ENCODE measurements at places on chromosomes 16 and 17.
A peak's percentile ranks its signal among the peaks of the same experiment; 100 is the strongest.

DNA sequence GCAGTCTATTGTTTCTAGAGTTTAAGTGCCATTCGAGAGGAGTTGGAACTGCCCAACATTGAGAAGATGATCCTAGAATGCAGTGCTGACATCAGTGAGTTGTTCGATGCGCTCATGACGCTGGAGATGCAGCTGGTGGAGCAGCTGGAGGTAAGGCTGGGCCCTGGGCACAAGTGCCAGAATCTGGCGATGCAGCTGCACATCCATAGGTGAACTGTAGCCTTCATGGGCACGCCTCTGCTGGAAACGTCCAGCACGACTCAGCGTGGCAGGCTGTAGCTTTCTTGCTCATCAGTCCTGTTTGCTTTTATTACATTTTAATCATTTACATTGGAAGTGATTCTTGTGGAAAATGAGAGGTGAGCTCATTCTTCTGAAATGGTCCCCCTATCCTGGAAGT, 31.7 kb downstream of the DRC3 start:
- DNase-seq: no peak

DNA sequence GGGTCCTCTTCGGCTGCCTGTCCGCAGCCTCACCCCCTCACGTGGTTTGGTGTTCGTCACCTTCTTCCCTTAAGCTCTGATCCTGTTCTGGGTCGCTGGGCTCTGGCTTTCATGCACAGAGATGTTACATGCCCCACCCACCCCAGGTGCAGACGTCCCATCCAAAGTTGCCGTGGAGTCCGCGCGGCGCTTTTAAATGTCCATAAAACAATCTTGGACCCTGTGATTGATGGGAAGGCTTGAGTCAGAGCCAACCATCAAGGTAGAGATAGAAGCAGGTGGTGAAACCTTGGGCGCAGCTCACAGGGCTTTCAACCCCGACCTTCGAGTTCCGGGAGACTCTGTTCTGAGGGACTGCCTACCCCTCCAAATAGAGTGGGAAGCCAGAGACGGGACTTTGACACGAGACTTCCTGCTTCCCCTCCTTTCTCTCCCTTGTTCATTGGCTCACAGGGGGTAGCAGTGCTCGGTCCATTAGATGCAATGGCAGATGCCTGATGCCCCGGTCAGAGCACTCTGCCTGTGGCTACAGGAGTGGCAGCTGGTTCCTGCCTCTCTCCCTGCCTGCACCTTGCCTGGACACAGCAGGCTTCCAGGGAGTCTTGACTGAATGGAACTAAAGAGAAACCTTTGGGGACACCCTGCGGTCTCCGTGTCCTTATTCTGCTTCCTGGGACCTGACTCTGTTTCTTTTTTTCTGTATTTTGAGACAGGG, 4.0 kb downstream of the ENGASE start:
- DNase-seq: no peak

DNA sequence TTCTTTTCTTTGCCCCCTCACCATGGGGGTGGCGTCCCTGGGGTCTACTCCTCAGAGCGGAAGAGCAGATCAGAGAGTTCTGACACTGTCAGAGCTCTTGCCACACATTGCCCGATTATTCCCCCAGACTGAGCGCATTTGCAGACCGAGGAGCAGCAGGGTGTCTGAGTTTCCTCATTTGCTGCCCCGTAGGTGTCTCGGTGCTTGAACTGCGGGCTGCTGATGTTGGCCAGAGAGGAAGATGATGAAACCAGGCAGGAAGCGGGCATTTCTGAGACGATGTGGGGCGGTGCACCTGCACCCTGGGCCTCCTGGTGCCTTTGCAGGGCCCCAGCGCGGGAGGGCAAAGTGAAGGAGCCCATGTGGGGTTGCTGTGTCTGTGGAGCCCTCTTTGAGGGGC, 55.2 kb downstream of the ARSG start:
- no peak for DNase-seq

GRCh38 chr16:87690911-87691685, 74.7 kb downstream of the KLHDC4 start:
- DNase-seq: no peak

GRCh38 chr17:75396796-75397195, 8.7 kb downstream of the GRB2 start:
- DNase-seq: no peak

DNA sequence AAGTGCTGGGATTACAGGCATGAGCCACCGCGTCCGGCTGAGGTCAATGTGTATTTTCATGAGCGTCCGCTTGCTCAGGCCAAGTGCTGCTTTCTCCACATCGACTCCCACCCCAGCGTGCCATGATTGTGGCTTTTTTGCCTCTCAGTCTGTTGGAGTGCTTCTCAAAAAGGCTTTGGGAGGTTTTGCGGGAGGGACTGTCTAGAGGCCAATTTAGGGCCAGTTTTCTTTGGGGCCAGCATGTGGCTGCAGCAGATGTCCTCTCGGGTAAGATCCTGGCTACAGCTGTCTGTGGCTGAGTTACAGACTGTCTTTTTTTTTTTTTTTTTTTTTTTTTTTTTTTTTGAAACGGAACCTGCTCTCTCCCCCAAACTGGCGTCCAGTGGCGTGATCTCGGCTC, 6.5 kb downstream of the C16orf90 start:
- DNase-seq: no peak

- DNase-seq: no peak
These were observed 29.7 kb upstream of the SSTR5 start for GRCh38 chr16:1042866-1043265.

DNA sequence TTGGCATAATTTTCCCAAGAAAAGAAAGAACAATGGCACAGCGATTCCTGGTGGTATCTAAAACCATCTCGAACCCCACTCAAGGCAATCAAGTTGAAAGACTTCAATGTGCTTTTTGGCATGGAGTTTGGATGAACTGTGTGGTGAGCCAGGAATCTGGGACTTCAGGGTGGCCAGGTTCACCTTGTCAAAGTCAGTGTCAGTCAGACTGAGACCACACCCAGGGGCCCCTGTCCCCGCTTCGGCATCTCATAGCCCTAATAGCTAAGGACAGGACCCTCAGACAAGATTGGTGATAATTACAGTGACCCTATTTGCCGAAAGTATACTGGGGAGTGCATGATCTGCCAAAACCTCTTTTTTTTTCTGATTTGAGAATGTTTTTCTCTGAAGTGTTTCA, 25.8 kb downstream of the WFDC1 start:
- DNase-seq: no peak

GRCh38 chr17:76696763-76697701, 13.7 kb downstream of the MXRA7 start:
- no peak for DNase-seq

GRCh38 chr16:71387045-71387871, 28.7 kb downstream of the CALB2 start:
- no peak for DNase-seq

GRCh38 chr16:89924297-89924924, 1.3 kb downstream of the TUBB3 start:
- DNase-seq: no peak

DNA sequence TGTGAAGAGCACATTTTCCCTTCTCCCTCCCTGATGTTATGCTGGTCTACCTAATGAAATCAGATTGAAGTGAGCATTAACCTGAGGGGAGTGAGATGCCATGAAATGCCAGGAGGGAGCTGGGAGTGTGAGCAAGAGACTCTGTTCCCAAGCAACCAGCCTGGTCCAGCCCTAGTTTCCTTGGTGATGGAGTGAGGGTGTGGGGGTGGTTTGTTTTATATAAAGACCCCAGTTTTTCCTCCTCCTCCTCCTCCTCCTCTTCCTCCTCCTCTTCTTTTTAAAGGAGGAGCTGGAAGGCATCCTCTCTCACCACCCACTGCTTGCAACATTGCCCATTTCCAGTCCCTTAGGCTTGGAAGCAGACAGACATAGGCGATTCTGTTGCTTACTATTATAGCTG, 97.1 kb downstream of the DNAH3 start:
- no peak for DNase-seq

GRCh38 chr16:2054543-2055245, 6.9 kb downstream of the TSC2 start:
- no peak for DNase-seq

- DNase-seq: no peak
These were observed 19.8 kb downstream of the PPL start for GRCh38 chr16:4917117-4917516.

- no peak for DNase-seq
These were observed 166.6 kb upstream of the CIBAR2 start for GRCh38 chr16:85278839-85279238.

GRCh38 chr17:45144199-45145034, 3.9 kb upstream of the HEXIM1 start:
- DNase-seq: no peak

GRCh38 chr17:35588196-35588920, 1.2 kb downstream of the AP2B1 start:
- no peak for DNase-seq

- no peak for DNase-seq
These were observed 20.4 kb downstream of the ALOX12B start for GRCh38 chr17:8066841-8067775.

GRCh38 chr17:11144358-11145233, 96.4 kb upstream of the SHISA6 start:
- no peak for DNase-seq

- DNase-seq: no peak
These were observed 40.9 kb downstream of the TMEM235 start for GRCh38 chr17:78272181-78272913.

GRCh38 chr17:17523001-17523730, 27.0 kb upstream of the RASD1 start:
- no peak for DNase-seq

GRCh38 chr17:80819422-80820164, 172.0 kb upstream of the CHMP6 start:
- DNase-seq: no peak

DNA sequence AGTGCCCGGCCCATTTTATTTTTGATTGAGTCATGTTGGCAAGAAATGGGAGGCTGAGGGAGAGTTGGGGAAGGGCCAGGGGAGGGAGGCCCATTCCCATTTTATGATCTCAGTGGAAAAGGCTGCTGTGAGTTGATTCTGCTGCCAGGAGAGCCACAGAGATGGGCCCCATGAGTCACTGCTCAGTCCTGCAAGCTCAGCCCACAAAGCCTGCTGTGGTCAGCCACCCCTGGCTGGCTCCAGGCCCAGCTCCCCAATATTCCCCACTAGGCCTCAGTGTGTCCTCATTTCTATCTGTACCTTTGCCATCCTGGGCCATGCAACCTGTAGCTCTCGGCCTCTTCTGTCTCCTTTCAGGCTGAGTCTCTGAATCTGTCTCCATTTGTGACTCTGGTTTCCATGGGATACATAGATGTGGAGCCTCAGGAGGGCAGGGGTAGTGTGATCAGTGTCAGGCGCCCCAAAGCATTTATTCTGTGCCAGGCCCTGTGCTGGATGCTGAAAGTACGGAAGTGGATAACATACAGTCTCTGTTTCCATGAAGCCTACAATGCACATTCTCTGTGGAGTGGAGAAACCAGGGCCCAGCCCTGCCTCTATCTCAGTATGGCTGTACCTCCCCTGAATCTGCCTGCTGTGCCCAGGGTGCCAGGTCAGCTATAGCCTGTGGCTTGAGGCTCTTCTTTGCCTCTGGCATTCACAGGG, 1.9 kb upstream of the PLEKHG4 start:
- peak; percentile 96 for DNase-seq

GRCh38 chr17:50596191-50597037, 35.9 kb downstream of the CACNA1G start:
- no peak for DNase-seq

- no peak for DNase-seq
These were observed 7.6 kb downstream of the EPN2 start for GRCh38 chr17:19244781-19245180.

GRCh38 chr17:2068519-2069051, 13.7 kb downstream of the HIC1 start:
- peak; percentile 95 for DNase-seq

- peak; percentile 31 for DNase-seq
These were observed 16.2 kb downstream of the CLUH start for GRCh38 chr17:2695243-2695960.

DNA sequence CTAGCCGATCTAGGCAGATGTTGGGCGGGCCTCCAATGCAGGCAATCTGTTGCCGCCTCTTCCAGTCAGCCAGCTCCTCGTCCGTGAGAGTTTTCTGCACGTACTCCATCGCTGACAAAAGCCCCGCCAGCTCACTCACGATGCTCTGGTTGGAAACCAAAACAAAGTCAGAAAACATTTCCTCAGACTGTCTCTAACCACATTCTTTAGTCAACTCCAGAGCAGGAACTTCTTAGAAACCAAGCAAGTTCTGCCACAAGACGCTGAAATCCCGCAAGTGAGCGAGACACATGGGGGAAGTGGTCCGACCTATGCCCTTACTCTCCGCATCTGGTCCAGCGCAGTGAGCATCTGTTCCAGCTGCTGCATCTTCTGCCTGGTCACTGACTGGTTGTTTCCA, 49.1 kb downstream of the STAT5A start:
- no peak for DNase-seq

GRCh38 chr17:33079201-33079600, 87.6 kb downstream of the SPACA3 start:
- DNase-seq: no peak

- no peak for DNase-seq
These were observed 6.8 kb downstream of the CACNG1 start for GRCh38 chr17:67051155-67051538.

DNA sequence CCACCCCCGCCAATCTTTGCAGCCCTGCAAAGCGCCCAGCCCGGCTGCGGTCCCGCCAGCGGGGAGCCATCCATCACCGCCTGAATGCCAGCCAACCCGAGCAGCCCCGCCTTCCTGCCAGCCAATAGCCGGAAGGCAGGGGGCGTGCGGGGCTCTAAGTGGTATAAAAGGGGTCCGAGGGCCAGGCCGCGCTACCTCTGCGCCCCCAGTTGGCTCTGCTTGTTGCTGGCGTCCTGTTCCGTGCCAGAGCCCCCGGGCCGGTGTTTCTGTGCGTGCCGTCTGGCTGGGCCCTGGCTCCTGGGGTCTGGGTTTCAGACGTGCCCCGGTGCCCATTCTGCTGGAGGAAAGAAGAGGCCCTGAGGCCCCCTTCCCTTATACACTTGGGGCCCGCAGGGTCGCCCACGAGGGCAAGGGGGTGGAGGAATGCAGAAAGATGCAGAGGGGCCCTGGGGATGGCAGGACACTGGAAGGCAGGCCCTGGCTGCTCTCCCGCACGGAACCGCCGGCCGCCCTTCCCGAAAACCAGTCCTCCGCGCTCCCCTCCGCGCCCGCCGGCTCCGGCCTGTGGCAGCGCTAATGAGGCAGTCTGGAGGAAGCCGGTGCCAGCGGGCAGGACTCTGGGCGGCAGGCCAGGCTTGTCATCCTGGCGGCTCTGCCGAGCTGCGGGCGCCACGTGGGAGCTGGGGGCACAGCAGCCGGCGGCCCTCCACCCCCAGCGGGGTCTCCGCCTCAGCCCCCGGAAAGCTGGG, 14.0 kb downstream of the COPZ2 start:
- DNase-seq: peak; percentile 87

- no peak for DNase-seq
These were observed 10.2 kb downstream of the MFSD6L start for GRCh38 chr17:8788998-8789397.

DNA sequence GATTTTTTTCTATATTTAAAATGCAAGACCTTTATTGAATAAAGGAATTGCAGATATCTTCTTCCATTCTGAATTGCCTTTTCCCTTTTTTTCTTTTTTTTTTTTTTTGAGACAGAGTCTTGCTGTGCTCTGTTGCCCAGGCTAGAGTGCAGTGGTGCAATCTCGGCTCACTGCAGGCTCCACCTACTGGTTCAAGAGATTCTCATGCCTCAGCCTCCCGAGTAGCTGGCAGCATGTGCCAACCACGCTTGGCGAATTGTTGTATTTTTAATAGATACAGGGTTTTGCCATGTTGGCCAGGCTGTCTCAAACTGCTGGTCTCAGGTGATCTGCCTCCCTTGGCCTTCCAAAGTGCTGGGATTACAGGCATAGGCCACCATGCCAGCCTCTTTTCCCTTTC, 151.5 kb downstream of the CEP112 start:
- DNase-seq: no peak

Data from SJSA1 (cell line).